Esophagus squamous epithelium (tissue), 5 donors: ENCODE measurements at places on chromosomes 16 and 17.

DNA sequence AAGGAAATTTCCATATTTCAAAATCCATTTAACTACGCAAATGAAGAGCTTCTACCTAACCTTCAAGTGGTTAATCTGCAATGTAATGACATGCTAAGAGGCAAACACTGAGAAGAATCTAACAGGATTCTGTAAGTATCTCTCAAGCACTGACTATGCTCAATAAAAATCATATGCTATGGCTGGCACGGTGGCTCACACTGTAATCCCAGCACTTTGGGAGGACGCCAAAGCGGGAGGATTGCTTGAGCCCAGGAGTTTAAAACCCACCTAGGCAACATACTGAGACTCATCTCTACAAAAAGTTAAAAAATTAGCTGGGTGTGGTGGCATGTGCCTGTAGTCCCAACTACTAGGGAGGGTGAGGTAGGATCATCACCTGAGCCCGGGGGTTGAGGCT is 32.7 kb downstream of the GNA13 start:
- H3K36me3 ChIP-seq = no peaks in the 10 kb centered on the region
- H3K27ac ChIP-seq = no peak overlapping the region
- no peak for DNase-seq
- no peaks in the 10 kb centered on the region for H3K27me3 ChIP-seq
- H3K4me3 ChIP-seq = no peak overlapping the region

DNA sequence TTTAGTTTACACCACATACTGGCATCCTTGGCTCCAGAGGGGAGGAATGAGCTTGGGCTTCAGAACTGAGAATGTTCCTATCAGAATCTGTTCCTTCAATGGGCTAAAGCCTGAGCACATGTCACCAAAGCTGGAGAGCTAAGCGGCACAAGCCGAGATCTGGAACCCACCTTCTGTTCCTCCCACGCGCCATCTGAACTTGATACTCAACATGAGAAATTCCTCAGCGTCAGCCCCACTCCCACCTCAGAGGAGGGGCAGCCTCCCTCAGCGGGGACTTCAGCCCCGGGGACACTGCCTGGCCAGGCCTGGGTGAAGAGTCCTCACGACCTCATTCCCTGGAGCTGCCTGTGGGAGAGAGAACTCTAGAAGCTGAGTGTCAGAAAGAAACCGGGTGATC is 22.8 kb upstream of the SLC47A1 start:
- no peaks in the 10 kb centered on the region for H3K4me1 ChIP-seq
- H3K27ac ChIP-seq = peak overlapping the region; percentile 12
- no peaks in the 10 kb centered on the region for H3K36me3 ChIP-seq
- H3K4me3 ChIP-seq = no peak overlapping the region
- H3K27me3 ChIP-seq = no peaks in the 10 kb centered on the region

GRCh38 chr16:83926726-83927397 is 26.2 kb upstream of the OSGIN1 start:
- H3K4me1 ChIP-seq = peaks cover 2% of the 10 kb centered on the region
- peak overlapping the region; percentile 47 for H3K4me3 ChIP-seq
- no peaks in the 10 kb centered on the region for H3K27me3 ChIP-seq
- no peak for DNase-seq

- no peak overlapping the region for H3K27ac ChIP-seq
- H3K4me1 ChIP-seq = peaks cover 9% of the 10 kb centered on the region
- no peak overlapping the region for H3K4me3 ChIP-seq
- H3K36me3 ChIP-seq = no peaks in the 10 kb centered on the region
- DNase-seq = no peak
Measured at GRCh38 chr17:63519972-63520882, 2.9 kb upstream of the KCNH6 start.

GRCh38 chr17:28120766-28121165 is 78.3 kb downstream of the NLK start:
- H3K36me3 ChIP-seq = no peaks in the 10 kb centered on the region
- H3K27ac ChIP-seq = no peak overlapping the region
- no peaks in the 10 kb centered on the region for H3K4me1 ChIP-seq
- H3K27me3 ChIP-seq = no peaks in the 10 kb centered on the region
- H3K4me3 ChIP-seq = no peak overlapping the region

DNA sequence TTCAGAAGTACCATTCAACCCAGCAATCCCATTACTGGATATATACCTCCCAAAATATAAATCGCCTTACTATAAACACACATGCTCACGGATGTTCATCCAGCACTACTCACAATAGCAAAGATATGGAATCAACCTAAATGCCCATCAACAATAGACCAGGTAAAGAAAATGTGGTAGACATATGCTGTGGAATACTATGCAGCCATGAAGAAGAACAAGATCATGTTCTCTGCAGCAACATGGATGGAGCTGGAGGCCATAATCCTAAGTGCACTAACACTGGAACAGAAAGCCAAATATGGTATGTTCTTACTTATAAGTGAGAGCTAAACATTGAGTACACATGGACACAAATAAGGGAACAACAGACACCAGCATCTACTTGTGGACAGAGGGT is 7.8 kb downstream of the ALOX15 start:
- no peak overlapping the region for H3K4me3 ChIP-seq
- no peaks in the 10 kb centered on the region for H3K4me1 ChIP-seq
- no peak overlapping the region for H3K27ac ChIP-seq
- no peaks in the 10 kb centered on the region for H3K36me3 ChIP-seq

DNA sequence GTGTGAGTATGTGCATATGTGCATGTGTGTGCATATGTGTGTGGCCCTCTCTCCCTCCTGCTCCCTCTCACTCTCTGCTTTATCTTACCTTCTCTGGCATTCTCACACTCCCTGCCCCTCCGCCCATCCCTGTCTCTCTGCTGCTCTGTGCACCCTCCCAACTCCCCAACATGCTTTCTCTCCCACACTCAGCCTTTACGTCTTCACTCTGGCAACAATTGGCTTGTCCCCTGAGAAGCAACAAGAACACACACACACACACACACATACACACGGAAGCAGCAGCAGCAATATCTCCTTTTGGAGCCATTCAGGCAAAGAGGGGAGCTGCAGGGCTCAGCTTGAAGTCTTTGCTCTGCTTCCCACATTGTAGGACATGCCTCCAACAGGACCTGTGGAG is 27.8 kb downstream of the PITPNM3 start:
- H3K4me1 ChIP-seq = no peaks in the 10 kb centered on the region
- no peak overlapping the region for H3K27ac ChIP-seq
- H3K27me3 ChIP-seq = no peaks in the 10 kb centered on the region
- H3K36me3 ChIP-seq = no peaks in the 10 kb centered on the region
